ENCODE measurements at places on chromosomes 1 and 21. TPM values are rescaled to one million over a fixed set of nuclear protein-coding genes. Genes with fewer than 3 reads are reported as not detected.

DNA sequence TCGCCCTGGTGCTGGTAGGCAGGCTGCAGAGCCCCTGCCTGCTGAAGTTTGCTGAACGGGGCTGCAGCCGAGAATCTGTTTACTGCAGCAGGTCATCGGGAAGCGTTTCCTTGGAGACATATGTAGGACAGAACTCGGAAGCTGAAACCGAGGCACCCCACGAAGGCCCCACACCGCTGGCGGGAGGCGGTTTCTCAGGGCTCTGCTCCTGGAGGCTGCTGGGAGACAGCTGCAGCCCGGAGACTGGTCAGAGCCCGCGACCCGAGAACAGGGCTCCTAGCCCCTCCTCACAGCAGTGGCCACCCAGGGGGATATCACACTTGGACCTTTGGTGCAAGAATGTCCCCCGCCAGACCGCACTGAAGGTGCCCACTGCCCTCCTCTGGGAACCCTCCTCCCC, 12.7 kb upstream of the PLCH2 start:
- DNase-seq: no peak

DNA sequence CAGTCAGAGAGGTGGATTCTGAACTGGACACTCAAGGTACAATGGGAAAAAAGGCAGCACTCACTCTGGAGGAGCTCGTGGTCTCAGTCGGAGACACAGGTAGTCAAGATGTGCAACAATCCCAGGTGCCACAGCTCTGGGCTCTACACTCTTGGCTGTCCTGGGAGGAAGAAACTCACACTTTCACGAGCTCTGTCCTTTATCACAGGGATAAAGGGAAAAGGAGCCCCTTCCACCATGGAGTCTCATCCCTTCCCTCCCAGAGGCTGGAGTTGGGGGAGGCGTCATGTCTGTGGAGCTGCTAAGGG, 20.3 kb downstream of the CDK18 start:
- DNase-seq: no peak

DNA sequence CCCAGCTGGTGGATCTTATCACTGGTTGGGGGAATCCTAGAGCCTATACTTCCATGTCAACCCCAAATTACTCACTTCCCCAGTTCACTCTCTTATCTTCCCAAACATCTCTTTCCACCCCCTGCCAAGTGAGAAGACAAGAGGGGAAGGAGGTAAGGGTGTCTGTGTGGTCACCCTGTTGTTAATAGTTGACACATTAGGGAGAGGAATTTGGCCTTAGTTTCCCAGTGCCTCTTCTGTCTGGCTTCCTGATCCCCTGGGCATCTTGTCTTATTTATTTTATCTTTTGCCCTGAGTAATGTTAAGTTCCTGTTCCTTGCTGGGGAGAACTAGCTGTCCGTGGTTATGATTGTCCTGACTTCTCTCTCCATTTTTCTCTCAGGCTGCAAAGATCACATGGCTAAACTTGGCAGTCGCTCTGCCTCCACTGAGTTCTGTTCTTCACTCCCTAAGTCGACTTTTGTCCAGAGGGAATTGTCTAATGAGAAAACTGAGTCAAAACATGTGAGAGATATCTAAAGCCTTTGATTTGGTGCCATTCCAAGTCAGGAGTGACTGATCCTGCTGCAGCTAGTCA, 157.1 kb upstream of the SYT6 start:
- no peak for DNase-seq

DNA sequence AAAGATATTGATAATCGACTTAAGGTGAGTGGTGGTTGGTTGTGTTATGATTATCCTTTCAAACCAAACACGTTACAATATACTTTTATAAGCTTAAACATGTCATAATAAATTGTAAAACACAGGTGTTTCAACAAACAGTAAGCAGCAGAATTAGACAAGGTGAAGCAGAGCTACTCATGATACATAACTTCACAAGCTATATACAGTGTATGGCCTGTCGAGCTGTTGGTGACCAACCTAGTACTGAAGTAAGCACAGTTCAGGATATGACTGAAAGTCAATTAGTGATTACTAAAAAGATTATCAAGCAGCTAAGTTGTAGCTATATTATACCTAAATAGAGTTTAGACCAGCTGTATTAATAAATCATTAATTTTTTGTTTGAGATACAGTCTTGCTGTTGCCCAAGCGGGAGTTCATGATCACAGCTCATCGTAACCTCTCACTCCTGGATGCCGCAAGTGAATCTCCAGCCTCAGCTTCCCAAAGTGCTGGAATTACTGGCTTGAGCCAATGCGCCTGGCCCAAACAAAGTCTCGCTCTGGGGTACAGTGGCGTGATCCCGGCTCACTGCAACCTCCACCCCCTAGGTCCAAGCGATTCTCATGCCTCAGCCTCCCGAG, 148.1 kb downstream of the EIF4G3 start:
- DNase-seq: no peak

DNA sequence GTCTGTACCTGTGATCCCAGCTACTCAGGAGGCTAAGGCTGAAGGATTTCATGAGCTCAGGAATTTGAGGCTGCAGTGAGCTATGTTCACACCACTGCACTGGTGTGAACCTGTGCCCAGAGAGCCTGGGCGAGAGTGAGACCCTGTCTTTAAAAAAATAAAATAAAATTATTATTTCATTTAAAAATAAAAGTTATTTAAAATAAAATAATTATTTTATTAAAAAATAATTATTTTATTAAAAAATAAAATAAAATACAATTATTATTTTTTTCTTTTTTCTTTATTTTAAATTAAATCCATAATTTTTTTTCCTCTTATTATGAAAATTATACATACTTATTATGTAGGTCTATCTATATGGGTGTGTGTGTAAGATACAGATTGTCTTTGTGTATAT, 53.6 kb downstream of the LHX9 start:
- no peak for DNase-seq

DNA sequence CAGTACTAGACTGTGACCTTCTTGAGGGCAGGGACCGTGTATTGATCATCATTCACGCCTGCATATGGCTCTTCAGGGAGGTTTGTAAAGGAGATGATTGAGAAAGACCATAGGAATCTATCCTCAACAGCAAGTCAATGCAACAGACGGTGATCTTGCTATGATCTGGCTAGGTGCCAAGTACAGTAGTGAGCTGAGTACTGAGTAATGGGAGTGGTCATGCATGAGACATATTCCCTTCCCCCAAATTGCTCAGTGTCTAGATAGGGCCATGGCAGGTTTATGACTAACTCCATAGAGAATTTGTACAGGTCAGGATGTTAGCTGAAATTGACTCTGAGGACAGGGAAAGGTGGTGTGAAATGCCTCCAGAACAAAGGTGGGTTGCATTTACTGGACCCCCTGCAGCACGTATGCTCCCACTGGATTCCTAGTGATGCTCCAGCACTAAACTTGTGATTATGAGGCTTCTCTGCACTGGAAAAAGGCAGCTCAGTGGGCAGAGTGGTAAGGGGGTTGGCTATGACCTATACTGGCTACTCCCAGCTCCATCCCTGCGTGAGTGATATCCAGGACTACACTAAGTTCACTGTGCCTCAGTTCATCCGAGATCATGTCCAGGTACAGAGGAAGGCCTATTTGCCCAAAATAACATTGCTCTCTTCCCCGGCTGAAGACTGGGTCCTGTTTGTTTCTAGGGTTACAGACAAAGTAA, 37.2 kb downstream of the KCNJ6 start:
- DNase-seq: no peak

- no peak for DNase-seq
Observed at GRCh38 chr1:222546548-222547259, 1.2 kb downstream of the HHIPL2 start.

- no peak for DNase-seq
Observed at GRCh38 chr1:153384958-153385580, 5.8 kb downstream of the S100A8 start.

GRCh38 chr1:43651188-43651587, 1.2 kb downstream of the KDM4A start:
- DNase-seq: no peak

DNA sequence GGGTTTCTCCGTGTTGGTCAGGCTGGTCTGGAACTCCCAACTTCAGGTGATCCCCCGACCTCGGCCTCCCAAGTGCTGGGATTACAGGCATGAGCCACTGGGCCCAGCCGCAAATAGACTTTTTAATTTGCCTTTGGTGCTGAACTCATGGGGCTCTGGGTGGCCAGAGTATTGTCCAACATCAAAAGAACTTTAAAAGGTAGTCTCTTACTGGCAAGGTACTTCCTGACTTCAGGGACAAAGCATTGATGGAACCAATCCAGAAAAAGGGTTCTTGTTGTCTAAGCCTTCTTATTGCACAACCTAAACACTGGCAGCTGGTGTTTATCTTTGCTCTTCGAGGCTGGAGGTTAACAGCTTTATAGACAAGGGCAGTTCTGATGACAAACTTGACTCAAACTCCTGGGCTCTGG, 3.8 kb upstream of the KTI12 start:
- DNase-seq: no peak

- no peak for DNase-seq
Observed at GRCh38 chr21:32918478-32919120, 107.1 kb upstream of the OLIG2 start.

DNA sequence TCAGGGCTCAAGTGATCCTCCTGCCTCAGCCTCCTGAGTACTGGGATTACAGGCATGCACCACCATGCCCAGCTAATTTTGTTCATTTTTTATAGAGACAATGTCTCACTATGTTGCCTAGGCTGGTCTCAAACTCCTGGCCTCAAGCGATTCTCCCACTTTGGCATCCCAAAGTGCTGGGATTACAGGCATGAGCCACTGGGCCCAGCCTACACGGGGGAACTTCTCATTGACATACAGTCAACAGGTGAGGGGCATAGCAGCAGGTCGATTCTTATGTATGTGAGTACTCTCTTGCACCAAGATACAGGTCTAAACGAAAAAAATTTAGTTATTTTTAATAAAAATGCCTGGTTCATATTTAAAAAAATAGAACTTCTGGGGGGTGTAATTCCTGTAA, 39.5 kb upstream of the HHAT start:
- DNase-seq: no peak

GRCh38 chr1:97832481-97832880, 88.4 kb downstream of the DPYD start:
- DNase-seq: no peak

DNA sequence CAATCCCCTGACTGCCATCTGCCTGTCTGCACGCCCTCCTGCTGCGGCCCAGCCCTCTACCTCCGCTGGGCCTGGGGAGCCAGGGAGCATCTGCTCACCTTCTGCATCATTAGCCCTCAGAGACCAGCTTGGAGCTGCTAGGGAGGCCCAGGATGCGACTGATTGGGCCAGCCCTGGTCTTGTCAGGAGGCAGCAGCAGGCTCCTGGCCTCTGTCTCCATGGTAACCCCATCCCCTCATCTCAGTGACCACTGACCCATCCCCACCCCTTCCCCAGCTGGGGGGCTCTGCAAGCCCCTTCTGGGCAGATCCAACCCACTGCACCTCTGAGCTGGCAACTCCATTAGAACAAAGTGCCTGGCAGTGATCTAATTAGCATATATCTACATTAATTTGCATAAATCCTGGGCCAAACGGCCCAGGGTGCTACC, 37.7 kb downstream of the NKAIN1 start:
- DNase-seq: no peak

DNA sequence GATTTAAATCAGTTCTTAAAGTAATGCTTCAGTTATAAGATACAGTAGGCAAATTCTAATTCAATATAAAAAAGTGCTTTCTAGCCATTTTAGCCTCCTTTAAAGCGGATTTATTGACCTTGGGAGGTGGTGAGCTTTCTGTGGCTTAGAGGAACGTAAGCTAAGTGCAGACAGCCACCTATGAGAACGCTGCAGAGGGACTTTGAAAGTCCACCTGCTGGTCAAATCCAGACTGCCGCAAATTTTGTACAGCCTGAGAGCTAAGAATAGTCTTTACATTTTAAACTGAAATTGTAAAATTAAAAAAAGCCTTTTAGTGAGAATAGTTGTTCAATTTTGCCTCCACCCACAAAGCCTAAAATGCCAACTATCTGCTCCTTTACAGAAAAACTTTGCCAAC, 67.0 kb upstream of the SSX2IP start:
- no peak for DNase-seq

DNA sequence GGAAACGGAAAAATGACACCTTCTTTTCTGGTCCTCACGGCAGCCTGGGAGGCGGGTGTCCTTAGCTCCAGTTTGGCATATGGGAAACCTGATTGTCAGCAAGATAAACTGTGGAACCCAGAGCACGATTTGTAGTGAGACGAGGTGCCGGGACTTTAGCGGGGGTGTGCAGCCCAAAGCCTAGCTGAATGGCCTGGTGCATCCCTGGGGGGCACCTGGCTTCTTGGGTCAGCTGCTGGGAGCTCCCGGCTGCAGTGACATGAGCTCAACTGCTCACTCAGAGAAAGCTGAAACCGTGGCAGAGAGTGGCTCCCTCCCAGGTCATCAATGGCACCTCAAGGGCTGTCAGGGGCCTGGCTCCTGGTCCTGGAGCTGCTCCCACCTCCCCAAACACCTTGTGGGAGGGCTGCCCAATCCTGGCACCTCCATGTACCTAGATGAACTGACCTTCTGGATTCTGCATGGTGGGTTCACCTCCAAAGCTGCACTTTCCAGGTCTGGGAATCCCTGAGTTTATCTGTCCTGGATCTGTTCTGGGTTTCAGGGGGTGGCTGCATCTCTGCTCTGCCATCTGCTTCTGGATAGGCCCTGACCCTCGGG, 260.5 kb downstream of the MATN1 start:
- DNase-seq: no peak

GRCh38 chr1:201336711-201337450, 40.6 kb downstream of the TNNT2 start:
- no peak for DNase-seq

GRCh38 chr1:13929313-13929712, 229.3 kb downstream of the PRDM2 start:
- no peak for DNase-seq

DNA sequence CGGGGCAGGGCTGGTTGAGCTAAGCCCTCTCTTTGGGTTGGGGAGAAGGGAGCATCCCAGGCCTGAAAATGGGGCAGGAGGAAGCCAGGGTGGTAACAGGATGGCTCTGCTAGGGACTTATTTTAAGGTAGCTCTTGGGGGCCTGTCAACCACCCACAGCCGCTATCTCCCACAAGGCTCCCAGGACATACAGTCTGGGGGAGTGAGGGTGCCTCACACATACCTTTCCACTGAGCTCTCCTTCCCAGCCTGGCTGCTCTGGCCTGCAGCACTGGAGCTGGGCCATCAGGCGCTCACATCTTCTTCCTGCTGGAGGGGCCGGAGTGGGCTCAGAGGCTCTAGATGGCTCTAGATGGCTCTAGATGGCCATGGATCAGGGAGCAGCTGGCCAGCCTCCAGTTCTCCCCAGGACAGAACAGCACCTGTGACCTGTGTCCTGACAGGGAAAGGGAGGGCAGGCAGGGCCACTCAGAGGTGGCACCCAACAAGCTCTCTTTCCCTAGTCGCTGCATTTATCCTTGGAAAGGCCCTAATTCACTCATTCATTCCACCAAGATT, 11.0 kb upstream of the NPPB start:
- DNase-seq: no peak

Gene PGM1
- 15.7 TPM for total RNA-seq

Gene TNNI3K
- total RNA-seq: 2.4 TPM

Gene GJC2
- 2.6 TPM for total RNA-seq

Gene CLCA2
- total RNA-seq: not detected

Gene ADAMTS1
- total RNA-seq: not detected

Gene GBP5
- total RNA-seq: 22.2 TPM

Gene C1orf35
- total RNA-seq: 26.0 TPM

Gene HECTD3
- 49.3 TPM for total RNA-seq

Gene OR2AJ1
- total RNA-seq: not detected

Gene AADACL4
- total RNA-seq: not detected

Gene IFNGR2
- total RNA-seq: 27.8 TPM

All from naive thymus-derived CD8-positive, alpha-beta T cell (primary cell).